ENCODE measurements at places on chromosomes 5 and 9.

GRCh38 chr9:14428781-14429230, 114.9 kb upstream of the NFIB start:
- peak; percentile 77 for DNase-seq

GRCh38 chr5:152456815-152457443, 51.9 kb upstream of the NMUR2 start:
- DNase-seq: no peak

- DNase-seq: no peak
Measured at GRCh38 chr9:125505988-125506438, 201.0 kb downstream of the MAPKAP1 start.

GRCh38 chr5:50967563-50968355, 301.3 kb downstream of the PARP8 start:
- DNase-seq: peak; percentile 48

GRCh38 chr9:15295761-15296405, 11.1 kb downstream of the TTC39B start:
- DNase-seq: no peak

GRCh38 chr5:78953092-78953800, 31.9 kb downstream of the ARSB start:
- DNase-seq: no peak

GRCh38 chr5:56443826-56444225, 210.7 kb upstream of the ANKRD55 start:
- DNase-seq: no peak

GRCh38 chr9:2489838-2490314, 131.7 kb upstream of the VLDLR start:
- DNase-seq: peak; percentile 25

DNA sequence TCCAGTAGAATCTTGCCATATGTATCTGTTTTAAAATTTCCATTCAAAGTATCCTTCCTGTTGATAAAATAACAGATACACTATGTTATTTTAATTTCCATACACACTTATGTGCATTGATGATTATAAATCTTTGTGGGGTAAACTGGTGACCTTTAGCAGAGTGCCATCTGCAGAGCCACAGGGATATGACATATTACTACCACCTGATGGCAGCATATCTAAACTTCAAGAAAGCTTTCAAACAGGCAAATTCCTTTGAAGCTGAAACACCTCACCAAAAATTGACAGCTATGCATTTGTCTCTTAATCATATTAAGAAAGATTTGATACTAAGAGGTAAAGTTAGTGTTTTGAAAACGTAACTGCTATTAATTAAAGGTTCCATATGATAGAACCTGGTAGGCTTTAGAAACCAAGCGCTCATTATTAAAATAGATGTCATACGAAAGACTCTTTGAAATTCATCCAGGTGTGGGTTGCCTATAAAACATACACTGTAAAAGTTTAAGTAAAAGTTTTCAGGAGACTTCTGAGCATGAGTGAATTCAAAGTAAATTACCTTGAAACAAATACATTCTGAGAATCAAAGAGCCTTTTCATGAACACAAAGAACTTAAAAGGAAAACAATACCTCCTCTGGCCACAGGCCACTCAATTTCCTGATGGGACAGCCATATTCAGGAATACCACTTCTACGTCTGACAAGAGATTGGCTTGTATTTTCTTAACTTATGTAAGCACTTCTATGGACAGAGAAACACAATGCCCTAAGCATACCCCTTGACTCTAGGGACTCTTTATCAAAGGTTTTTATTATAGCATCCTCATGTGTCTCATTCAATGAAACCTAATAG, 93.3 kb downstream of the KIAA0825 start:
- DNase-seq: peak; percentile 50

DNA sequence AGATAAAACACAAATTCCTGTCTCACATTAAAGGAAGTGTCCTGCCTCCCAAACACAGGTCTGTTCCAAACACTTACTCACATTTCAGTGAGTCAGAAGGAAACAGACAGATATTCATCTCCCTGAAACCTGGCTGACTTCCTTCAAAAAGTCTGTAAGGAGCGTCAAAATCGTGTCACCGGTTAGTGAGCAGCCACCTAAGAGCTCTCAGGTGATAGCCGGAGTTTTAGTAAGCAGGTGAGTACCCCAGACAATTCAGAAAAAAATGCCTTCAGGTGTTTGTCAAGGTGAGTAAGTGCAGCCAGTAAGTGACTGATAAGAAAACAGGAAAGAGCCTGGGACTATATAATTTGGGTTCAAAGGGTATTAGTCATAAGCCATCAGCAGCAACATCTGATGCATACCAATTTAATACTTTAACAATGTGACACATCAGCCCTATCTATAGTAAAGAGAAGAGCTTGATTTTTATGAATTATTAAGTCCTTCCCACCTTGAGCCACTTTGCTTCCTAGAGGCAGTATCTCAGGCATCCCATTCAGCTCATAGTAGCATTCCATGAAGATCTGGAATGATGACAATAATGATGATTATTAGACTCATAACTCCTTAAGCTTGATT, 1.3 kb upstream of the ITGA2 start:
- no peak for DNase-seq

- no peak for DNase-seq
Measured at GRCh38 chr5:169993485-169993790, 13.1 kb upstream of the INSYN2B start.

DNA sequence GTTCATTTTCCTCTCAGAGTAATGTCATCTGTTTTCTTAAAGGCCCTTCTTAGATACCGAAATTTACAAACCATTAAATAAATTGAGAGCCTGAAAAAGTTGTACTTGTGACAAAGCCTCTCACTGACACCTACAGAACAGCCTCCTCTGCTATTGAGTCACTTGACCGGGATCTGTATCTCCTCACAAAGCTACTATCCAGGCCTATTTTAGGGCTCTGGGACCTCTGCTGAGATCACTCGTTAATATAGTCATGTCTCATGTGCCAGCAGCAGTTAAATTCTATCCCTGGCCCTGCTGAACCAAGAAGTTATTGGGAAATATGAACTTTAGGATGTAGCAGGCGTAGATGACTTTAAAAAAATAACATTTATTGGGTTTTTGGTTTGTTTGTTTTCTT, 31.1 kb downstream of the FBXO38 start:
- no peak for DNase-seq

- no peak for DNase-seq
Measured at GRCh38 chr9:34558919-34559623, 30.5 kb downstream of the CNTFR start.

DNA sequence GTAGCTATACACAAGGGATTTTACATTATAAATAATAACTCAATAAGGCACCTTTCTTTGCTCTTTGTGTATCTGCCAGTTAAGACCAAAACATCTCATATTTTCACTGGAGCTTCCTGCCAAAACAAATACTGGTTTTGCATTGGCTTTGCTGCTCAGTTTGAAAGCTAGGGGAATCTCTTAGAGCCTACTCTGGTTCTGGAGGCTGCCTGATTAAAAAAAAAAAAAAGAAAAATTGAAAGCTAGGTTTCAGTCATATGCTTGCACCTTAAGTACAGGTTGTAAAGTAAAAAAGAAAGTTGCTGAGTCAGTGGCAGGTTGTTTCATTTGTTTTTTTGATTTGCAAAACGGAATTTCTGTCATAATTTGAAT, 2.3 kb downstream of the DENND4C start:
- peak; percentile 1 for DNase-seq

DNA sequence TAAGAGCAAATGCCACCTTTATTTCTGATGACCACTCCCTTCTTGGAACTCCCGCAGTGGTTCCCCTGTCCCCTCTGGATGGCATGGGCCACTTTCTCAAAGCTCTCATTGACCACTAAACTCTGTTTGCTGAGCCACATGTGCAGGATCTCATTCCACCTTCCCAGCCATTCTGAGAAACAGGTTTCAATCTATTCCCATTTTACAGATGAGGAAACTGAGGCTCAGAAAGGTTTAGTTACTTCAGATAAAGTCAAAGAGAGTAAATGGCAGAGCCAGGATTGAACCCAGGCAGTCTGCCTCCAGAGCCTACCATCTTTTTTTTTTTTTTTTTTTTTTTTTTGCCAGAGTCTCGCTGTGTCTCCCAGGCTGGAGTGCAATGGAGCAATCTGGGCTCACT, 24.2 kb downstream of the COL27A1 start:
- DNase-seq: no peak

DNA sequence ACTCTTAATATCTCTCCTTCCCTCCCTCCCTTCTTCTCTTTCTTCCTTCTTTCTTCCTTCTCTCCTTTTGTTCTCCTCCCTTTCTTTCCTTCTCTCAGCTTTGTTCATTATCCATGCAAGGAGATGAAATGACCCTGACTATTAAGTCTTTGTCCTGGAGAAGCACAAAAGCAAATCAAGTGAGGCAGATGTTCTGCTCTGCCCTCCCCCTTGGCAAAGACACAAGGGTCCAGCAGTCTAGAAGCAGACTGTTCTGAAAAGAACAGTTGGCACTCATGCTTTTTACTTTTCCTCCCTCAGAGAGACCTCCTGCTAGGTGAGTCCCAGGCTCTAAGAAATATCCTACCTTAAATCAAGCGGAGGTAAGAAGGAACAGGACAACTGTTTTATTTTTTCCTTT, 1067.6 kb upstream of the DMAC1 start:
- no peak for DNase-seq

GRCh38 chr9:69444021-69444420, 119.0 kb downstream of the ENTREP1 start:
- peak; percentile 42 for DNase-seq
